CD4-positive, alpha-beta T cell treated with Interferon alpha-2 for 1 hour (primary cell): ENCODE measurements at places on chromosomes 1 and 21.
A peak's percentile ranks its signal among the peaks of the same experiment; 100 is the strongest.

DNA sequence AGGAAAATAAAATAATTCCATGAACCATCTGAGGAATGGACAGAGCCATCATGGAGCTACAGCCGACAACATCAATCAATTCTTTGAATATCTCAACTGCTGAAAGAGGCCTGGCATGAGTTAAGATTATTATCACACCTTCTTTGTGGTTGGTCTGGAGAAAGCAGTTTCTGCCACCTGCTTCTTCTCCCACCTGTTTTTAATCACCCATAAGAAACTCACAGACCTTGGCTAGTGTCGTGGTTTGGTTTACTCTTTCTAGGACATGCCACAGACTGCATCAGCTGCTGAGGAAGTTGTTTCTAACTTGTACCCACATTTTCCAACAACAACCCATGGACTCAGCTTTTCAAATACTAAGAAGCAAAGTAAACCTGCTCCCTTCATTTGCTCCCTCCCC, 65.6 kb downstream of the NTPCR start:
- no peak for DNase-seq

- no peak for DNase-seq
These were observed 153.3 kb upstream of the ERG start for GRCh38 chr21:38651570-38651969.

GRCh38 chr21:39084073-39084472, 99.2 kb downstream of the PSMG1 start:
- no peak for DNase-seq

- DNase-seq, result no peak
These were observed 91.5 kb upstream of the GCLM start for GRCh38 chr1:94000510-94001282.

GRCh38 chr1:185533596-185533995, 200.6 kb upstream of the HMCN1 start:
- DNase-seq, result no peak

- DNase-seq, result no peak
These were observed 13.0 kb downstream of the TIE1 start for GRCh38 chr1:43313771-43314170.

DNA sequence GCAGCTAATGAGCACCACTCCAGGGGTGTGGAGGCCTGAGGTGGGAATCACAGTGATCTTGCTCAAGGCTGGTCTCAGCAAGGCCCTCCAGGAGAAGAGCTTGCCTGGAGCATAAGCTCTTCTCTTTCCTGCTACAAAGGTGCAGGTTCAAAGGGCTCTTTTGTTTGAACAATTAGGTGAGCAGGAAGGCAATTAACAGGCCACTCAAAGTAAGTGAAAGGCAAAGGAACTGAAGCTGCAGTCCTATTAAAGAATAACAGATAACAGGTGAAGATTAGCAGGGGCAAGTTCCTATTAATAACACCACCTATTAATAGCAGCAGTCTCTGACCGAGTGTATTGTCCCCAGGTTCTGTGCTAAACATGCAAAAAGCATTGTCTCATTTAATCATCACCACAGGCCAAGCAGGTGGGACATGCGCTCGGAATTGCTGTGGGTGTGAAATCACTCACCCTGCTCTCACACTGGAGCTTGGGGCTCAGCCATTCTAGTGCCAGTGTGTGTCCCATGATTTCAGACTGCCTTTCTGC, 113.8 kb downstream of the RHOU start:
- DNase-seq, result no peak

- no peak for DNase-seq
These were observed 10.6 kb upstream of the NADK start for GRCh38 chr1:1788646-1789431.

DNA sequence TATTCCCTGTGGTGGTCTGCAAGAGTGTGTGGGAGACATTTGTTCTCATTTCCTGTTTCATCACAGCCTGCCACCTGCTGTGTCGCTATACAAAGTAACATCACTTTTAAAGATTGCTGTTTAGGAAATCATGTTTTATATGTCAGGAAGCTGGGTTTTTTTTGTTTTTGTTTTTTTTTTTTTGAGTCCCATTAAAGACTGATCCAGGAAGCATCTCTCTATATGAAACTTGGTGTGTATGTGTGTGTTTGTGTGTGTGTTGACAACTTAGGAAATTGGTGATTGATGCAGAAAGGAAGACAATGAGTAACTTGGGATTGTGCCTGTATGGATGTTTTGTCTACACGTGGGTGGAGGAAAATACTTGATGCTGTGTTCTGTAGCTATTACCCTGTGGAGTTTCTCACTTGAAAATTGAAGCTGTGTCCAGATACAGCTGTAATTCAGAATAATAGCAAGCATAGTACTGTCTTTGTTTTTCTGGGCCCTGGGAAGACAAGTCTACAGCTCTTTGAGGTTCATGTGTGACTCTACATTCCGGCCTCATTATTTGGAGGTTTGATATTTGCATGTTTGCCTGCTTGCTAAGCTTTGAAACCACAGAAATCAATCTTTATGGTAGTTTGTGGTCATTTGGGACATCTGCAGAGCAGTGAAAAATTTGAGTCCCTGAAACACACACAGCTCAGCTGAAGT, 47.9 kb downstream of the LAMC1 start:
- DNase-seq, result no peak

GRCh38 chr1:154760469-154760933, 109.6 kb downstream of the KCNN3 start:
- DNase-seq, result peak; percentile 76

- DNase-seq, result peak; percentile 53
These were observed 522 bp downstream of the TMEM59 start for GRCh38 chr1:54052431-54052933.

GRCh38 chr1:222616525-222616924, 1.4 kb upstream of the MIA3 start:
- DNase-seq, result no peak

GRCh38 chr1:65104854-65105534, 43.0 kb upstream of the AK4 start:
- no peak for DNase-seq

DNA sequence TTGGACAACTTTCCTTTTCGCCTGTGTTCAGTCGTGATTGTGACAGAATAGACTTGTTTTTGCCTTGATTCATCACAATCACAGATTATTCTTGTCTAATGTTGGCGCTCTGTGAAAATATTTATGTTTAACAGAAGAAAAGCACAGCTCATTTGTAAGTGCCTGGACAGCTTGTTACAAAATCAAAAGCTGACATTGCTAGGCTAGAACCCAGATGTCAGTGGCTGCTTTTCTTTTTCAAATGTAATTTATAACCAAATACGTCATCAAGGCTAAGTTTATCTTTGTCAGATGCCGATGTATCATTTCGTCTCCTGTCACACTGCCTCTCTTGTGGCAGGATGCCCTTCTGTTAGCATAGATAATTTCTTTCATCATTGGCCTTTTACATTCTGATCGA, 1227.3 kb downstream of the PLA2G4A start:
- DNase-seq, result no peak

DNA sequence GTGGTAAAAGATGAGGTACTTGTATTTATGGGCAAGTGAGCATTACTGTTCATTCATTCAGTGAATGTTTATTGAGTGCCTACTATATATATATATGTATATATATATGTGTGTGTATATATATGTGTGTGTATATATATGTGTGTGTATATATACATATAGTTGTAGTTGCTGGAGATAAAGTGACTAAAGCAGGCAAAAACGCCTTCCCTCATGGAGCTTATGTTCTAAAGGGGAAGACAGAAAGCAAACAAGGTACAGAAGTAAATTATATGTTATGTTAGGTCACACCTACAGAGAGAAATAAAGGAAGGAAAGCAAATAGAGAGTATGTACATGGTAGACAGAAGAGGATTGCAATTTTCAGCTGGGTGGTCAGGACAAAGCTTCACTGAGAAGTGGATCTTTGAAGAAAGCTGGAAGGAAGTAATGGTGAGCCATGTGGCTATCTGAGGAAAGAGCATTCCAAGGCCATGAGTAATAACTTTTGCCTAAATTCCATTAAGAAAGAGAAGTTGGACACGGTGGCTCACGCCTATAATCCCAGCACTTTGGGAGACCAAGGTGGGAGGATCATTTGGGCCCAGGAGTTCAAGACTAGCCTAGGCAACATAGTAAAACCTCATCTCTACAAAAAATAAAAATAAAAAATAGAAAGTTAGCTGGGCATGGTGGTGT, 33.5 kb upstream of the KLF17 start:
- no peak for DNase-seq

DNA sequence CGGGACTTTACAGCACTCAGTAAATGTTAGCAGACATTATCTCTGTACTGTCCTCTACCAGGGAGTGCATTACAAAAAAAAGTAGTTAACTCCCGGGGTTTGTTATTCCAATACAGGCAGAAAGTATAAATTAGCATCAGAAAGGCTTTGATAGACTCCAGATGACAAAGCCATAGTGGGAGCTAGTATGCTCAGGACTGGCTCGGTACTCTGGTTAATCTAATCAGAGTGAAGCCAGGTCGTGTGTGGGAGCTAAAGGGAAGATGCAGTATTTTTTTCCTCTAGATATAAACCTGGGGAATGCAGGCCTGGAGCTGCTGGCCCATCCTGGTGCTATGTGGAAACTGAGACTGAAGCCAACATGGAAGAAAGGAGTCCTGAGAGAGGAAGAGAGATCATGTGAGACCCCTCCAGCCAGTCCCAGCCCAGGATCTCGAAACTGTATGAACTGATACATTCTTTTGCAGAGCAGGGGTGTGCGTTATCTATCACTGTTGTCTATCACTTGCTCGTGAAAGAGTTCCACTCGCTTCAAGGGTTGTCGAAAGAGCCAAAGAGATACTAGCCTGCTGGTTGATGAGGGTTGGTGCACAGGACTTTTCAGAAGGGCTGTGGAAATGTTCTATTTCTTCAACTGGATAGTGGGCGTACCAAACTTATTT, 125.8 kb downstream of the PLPP3 start:
- DNase-seq, result no peak

DNA sequence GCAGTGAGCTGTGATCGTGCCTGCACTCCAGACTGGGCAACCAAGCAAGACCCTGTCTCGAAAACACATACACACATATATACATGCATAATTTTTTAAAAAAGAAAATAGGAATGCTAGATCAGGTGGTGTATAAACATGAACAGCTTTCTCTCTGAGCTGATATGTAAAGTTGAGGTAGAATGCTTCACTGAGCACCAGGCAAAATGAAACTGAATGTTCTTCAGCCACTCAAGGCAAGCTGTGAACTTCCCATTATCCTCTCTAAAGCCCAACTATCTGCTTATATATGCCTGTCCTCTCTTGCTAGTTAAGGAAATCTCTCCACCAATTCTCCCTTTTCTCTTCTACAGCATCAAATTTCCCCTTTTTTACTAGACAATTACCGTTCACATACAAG, 93.0 kb downstream of the NUF2 start:
- DNase-seq, result no peak

GRCh38 chr1:186310307-186310706, 64.7 kb downstream of the TPR start:
- no peak for DNase-seq

DNA sequence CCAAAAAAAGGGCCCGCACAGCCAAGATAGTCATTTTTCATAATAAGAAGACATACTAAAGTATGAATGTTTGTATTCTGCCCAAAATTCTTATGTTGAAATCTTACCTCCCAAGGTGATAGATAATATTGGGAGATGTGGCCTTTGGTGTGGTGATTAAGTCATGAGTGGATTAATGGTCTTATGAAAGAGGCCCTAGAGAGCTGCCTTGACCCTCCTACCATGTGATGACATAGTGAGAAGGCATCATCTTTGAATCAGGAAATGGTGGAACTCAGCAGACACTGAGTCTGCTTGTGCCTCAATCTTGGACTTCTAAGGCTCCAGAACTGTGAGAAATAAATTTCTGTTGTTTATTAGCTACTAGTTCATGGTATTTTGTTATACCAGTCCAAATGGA, 11.8 kb upstream of the RNPC3 start:
- no peak for DNase-seq

- DNase-seq, result no peak
These were observed 141.4 kb downstream of the RUNX1 start for GRCh38 chr21:34907461-34908418.

DNA sequence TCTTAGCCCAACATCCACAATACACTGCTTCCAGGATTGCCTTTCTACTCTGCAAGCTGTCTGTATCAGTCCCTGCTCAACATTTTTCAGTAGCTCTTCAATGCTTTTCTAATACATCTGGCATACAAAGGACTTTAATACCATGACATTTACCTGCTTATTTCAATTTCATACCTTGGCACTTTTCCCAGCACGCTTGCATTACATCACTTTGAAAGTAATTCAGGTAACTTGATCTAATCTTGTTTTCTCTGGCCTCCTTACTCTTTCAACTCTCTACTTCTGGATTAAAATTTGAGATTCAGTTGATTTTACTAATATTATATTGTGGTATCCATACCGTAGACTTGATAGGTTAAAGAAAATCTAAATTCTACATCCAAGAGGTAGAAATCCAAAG, 103.0 kb downstream of the PTGS2 start:
- DNase-seq, result no peak

GRCh38 chr1:75640137-75640536, 29.2 kb upstream of the SLC44A5 start:
- no peak for DNase-seq

GRCh38 chr1:91613595-91613994, 112.9 kb downstream of the CDC7 start:
- no peak for DNase-seq

GRCh38 chr1:4095433-4095971, 195.4 kb upstream of the C1orf174 start:
- no peak for DNase-seq

DNA sequence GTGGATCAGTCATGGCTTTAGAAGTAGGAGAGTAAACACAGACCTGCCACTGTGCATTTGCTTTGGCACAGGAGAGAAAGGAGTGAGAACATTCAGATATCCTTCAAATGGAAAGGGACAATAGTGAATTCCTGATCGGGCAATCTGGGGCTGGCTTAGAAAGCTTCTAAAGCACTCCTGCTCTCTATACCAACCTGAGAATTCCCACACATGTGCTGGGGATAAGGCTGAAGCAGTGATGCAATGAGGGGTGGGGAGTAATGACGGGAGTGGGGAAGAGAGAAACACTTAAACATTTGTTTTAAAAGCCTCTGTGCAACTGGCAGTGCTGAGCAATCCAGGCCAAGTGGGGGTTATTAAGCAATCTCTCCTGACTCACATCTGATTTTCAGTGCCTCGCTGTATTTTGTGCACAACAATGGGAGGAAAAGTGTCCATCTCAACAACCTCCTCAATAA, 108.8 kb downstream of the KIAA0319L start:
- no peak for DNase-seq

- DNase-seq, result no peak
These were observed 2.0 kb upstream of the USF1 start for GRCh38 chr1:161047436-161048420.

- DNase-seq, result peak; percentile 70
These were observed 1.9 kb downstream of the ITPKB start for GRCh38 chr1:226736908-226737818.
